Myocyte (in vitro differentiated cells): ENCODE measurements at places on chromosomes 2 and 18. TPM values are rescaled to one million over a fixed set of nuclear protein-coding genes. Genes with fewer than 3 reads are reported as not detected.

The COL5A2 gene
- total RNA-seq, result 278 and 285 TPM in 2 replicates

The SERPINB13 gene
- total RNA-seq, result not detected in 2 replicates

The TDRD15 gene
- total RNA-seq, result not detected in 2 replicates

The CIB4 gene
- not detected in 2 replicates for total RNA-seq

The GBX2 gene
- 0.26 TPM in 1 of 2 replicates, not detected in the other for total RNA-seq

The VWC2L gene
- not detected in 2 replicates for total RNA-seq

The GKN2 gene
- total RNA-seq, result not detected in 2 replicates

The BMP10 gene
- total RNA-seq, result 0.11 TPM in 1 of 2 replicates, not detected in the other

The FBLN7 gene
- total RNA-seq, result 9.6 and 14.7 TPM in 2 replicates
